ENCODE measurements at places on chromosomes 1 and 21. TPM values are rescaled to one million over a fixed set of nuclear protein-coding genes. Genes with fewer than 3 reads are reported as not detected.

The SEMA4A gene
- total RNA-seq = not detected

The SLC2A5 gene
- not detected for total RNA-seq

GRCh38 chr1:197222780-197223179 is 45.3 kb upstream of the CRB1 start:
- DNase-seq = no peak

DNA sequence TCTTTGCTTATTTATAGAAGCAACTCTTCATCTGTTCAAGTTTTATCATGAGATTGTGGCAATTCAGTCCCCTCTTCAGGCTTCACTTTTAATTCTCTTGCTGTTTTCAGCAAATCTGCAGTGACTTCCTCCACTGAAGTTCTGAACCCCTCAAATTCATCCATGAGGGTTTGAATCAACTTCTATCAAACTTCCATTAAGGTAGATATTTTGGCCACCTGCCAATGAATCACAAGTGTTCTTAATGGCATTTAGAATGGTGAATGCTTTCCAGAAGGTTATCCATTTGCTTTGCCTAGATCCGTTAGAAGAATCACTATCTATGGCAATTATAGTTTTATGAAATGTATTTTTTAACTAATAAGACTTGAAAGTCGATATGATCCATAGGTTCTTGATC is 946.7 kb upstream of the B3GALT2 start:
- no peak for DNase-seq

DNA sequence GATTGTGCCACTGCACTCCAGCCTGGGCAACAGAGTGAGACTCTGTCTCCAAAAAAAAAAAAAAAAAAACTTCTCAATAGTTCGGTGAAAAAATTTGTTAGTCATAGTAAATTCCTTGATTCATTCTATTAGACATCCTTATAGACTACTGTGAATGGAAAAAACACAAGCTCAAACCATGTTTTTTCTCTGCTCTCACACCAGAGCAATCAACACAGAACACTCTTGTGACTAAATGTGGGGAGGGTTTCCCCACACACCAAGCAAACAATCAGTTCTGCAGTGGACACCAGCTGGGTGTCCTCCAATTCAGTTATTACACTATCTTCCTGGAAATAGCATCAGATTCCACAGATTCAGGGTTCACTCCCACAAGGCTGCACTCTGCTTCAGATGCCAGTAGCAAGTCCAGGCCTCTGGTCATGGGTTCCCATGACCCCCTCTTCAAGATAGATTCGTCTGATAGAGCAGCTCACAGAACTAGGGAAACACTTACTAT is 69.1 kb upstream of the TEKT2 start:
- no peak for DNase-seq
